ENCODE measurements at places on chromosomes 16 and 17. TPM values are rescaled to one million over a fixed set of nuclear protein-coding genes. Genes with fewer than 3 reads are reported as not detected.

GRCh38 chr16:48277158-48277557 lies 29.8 kb upstream of the ABCC11 start:
- DNase-seq = peak; percentile 41

DNA sequence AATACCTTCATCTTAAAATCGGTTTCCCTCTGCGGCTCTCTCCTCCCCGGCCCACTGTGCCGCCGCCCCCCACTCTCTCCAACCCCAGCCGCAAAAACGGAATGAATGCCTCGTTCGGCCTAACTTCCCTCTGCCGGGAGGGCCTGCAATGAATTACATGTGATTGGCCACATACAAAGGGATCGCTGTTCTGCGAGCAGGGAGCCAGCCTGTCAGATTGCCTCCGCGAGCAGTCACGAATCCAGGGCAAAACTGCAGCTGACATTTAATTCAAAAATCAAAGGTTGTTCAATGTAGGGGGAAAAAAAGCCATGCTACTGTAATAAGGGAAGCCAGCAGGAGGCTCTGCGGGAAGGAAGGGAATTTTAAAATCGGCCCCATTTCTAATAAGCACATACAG lies 84.9 kb downstream of the TBC1D16 start:
- no peak for DNase-seq

- DNase-seq = no peak
These were observed 285 bp downstream of the C17orf99 start for GRCh38 chr17:78146471-78146869.

The CARD14 gene
- total RNA-seq = 1.3 TPM

DNA sequence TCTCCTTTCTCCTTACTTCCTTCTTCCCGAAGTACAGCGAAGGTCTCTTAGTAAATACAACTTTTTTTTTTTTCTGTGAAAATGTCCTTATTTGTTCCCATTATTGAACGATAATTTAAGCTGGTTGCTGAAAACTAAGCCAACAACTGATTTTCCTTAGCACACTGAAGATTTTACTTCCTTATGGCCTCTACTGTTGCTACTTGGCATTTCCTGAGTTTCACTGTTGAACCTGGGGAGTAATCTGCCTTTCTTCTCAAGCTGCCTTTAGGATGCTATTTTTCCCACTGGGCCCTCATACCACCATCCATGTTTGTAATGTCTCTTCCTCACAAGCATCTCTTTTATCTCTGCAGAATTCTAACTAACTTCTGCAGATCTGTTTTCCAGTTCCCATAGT lies 26.1 kb downstream of the UBE2O start:
- no peak for DNase-seq

The CEMP1 gene
- total RNA-seq = 0.70 TPM

DNA sequence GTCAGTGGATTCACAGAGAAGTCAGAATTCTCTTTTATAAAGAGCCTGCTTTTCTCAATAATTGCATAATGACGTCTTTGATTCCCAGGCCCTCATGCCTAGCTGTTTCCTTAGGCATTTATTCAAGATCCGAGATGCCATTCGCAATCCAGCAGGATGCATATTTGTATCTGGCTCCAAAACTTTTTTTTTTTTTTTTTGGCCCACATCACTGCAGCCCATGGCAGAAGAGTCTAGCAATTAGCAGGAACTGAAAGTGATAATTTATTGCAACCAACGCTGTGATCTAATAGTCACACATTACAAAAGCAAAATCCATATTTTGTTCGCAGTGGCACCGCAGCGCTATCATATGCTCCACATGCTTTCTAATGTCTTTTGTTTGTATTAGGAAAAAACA lies 503.4 kb downstream of the MAF start:
- DNase-seq = no peak

Data from left colon (tissue), 2 donors.